ENCODE measurements at places on chromosomes 3 and 15.

- H3K27me3 ChIP-seq: no peaks in the 10 kb centered on the region
- no peak overlapping the region for H3K4me3 ChIP-seq
- no peak for DNase-seq
- no peaks in the 10 kb centered on the region for H3K36me3 ChIP-seq
- H3K27ac ChIP-seq: no peak overlapping the region
Observed at GRCh38 chr15:90231028-90232017, 2.4 kb downstream of the CIB1 start.

GRCh38 chr15:36256404-36256807 is 323.0 kb upstream of the CDIN1 start:
- no peaks in the 10 kb centered on the region for H3K36me3 ChIP-seq
- H3K4me1 ChIP-seq: no peaks in the 10 kb centered on the region
- no peak overlapping the region for H3K27ac ChIP-seq
- DNase-seq: no peak
- no peak overlapping the region for H3K4me3 ChIP-seq
- H3K27me3 ChIP-seq: no peaks in the 10 kb centered on the region

- no peaks in the 10 kb centered on the region for H3K27me3 ChIP-seq
- no peak overlapping the region for H3K4me3 ChIP-seq
- H3K4me1 ChIP-seq: no peaks in the 10 kb centered on the region
- H3K36me3 ChIP-seq: no peaks in the 10 kb centered on the region
- DNase-seq: no peak
- no peak overlapping the region for H3K27ac ChIP-seq
Observed at GRCh38 chr15:84741121-84741520, 7.3 kb upstream of the ZNF592 start.

DNA sequence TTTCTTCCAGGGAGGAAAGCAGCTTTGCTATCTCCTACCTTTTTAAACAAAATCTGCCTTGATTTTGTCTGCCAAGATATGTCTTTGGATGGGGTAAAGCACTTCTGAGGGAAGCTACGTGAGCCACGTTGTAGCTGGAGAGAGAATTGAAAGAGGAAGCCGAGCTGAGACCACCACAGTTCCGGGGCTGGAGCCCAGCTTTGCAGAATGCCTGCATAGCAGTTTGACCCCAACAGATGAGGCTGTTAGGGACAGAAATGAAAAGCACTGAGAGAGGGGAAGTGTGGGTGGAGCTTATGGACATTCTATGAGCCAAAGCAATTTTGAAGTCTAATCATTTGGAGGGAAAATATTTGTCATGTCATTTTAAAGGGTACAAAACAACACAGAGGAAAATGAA is 45.4 kb downstream of the LIPC start:
- H3K4me3 ChIP-seq: no peak overlapping the region
- H3K27ac ChIP-seq: no peak overlapping the region
- no peaks in the 10 kb centered on the region for H3K4me1 ChIP-seq
- no peak for DNase-seq

DNA sequence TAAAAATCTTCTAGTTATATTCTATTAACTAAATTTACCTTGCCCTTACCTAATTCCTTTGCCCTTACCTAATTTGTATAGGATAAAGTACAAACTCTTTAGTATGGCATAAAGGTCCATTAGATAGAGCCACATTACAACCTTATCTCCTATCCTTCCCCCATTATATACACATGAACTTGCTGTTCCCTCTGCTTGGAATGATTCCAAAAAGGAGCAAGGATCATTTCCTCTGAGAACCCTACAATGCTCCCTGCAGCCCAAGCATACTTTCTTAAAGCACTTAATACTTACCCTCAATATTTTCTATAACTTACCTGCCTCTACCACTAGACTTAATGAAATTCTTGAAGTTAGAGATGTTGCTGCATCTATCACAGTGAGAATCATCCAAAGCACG is 118.9 kb upstream of the CCDC54 start:
- no peaks in the 10 kb centered on the region for H3K36me3 ChIP-seq
- no peaks in the 10 kb centered on the region for H3K4me1 ChIP-seq
- H3K27me3 ChIP-seq: no peaks in the 10 kb centered on the region
- H3K27ac ChIP-seq: no peak overlapping the region
- H3K4me3 ChIP-seq: no peak overlapping the region

DNA sequence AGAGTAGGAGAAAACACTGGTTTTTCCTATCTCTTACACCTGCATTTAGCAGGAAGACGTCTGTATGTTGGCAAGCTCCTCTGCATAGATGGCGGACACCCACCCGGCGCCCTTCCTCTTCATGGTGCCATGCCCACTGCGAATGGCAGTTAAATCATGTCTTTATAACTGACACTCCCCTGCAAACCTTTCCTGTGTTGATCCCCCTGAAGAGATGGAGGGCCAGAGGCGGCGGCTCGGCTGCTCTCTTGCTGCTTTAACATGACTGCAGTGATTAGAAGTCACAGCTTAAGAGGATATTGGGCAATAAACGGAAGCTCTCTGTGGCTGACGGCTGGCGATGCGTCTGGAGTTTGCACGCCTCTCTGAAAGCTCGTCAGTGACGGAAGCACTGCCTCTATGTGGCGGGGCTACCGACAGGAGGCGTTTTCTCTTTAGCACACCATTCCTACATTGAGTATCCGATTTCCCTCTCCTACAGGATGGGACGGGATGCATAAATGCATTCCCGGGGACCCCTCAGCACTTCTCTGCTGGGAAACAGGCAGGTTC is 25.5 kb upstream of the SNRPA1 start:
- DNase-seq: no peak
- no peak overlapping the region for H3K27ac ChIP-seq
- H3K36me3 ChIP-seq: no peaks in the 10 kb centered on the region

GRCh38 chr15:77709135-77709886 is 76.6 kb upstream of the LINGO1 start:
- no peak overlapping the region for H3K27ac ChIP-seq
- no peak overlapping the region for H3K4me3 ChIP-seq
- H3K4me1 ChIP-seq: no peaks in the 10 kb centered on the region
- DNase-seq: no peak
- no peaks in the 10 kb centered on the region for H3K36me3 ChIP-seq

DNA sequence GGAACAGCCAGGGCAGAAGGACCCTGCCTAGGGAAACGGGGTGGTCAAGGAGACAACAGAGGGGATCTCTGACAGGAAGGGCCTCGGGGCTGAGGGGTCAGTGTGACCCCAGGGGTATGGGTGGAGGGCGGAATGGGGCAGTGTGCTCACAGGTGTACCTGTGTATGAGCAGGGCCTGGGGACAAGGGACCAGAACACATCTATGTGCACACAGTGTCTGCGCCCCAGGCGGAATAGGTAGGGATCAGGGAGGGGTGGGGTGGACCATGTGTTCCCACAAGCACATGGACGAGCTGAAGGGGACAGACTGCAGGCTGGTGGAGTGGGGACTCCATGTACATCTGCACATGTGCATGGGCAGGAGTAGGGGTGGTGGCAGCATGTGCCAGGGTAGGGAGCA is 5.0 kb upstream of the TLR9 start:
- no peaks in the 10 kb centered on the region for H3K27me3 ChIP-seq
- no peak overlapping the region for H3K27ac ChIP-seq
- no peaks in the 10 kb centered on the region for H3K4me1 ChIP-seq
- no peak for DNase-seq
- H3K4me3 ChIP-seq: no peak overlapping the region

DNA sequence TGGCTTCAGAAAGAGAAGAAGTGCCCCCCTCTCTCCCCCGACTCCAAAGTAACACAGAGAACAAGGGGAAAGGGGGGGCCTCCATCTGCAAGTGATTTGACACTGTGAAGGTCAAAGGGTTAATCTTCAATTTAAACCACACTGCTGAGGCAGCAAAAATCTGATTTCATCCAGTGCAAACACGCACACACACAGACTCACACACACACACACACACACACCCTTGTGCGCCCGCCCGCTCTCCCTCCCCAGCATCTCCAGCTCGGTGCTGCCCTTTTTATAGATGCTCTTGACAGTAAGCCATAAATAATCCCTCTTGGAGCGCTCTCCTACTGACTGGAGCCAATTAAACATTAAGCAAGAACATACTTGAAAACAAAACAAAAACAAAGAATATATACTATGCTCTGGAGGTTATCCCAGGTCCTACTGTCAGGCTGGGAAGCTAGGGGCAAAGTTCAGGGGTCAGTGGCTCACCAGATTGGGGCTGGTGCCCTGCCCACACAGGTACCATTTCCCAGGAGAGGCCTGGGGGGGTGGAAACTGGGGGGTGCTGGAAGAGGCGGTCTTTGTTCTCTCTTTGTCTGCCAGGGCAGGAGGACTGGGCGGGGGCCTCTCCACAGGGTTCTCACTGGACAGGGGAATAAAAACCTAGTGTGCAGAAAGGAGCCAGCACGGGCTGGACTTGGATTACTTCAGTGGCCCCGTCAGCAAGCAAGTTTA is 16.3 kb downstream of the BMF start:
- H3K27ac ChIP-seq: peak overlapping the region; percentile 95
- no peaks in the 10 kb centered on the region for H3K27me3 ChIP-seq
- no peak overlapping the region for H3K4me3 ChIP-seq
- H3K36me3 ChIP-seq: no peaks in the 10 kb centered on the region

- H3K27me3 ChIP-seq: no peaks in the 10 kb centered on the region
- H3K4me3 ChIP-seq: no peak overlapping the region
- no peak overlapping the region for H3K27ac ChIP-seq
- H3K36me3 ChIP-seq: no peaks in the 10 kb centered on the region
- no peaks in the 10 kb centered on the region for H3K4me1 ChIP-seq
Observed at GRCh38 chr15:34354286-34354685, 11.2 kb downstream of the NUTM1 start.

DNA sequence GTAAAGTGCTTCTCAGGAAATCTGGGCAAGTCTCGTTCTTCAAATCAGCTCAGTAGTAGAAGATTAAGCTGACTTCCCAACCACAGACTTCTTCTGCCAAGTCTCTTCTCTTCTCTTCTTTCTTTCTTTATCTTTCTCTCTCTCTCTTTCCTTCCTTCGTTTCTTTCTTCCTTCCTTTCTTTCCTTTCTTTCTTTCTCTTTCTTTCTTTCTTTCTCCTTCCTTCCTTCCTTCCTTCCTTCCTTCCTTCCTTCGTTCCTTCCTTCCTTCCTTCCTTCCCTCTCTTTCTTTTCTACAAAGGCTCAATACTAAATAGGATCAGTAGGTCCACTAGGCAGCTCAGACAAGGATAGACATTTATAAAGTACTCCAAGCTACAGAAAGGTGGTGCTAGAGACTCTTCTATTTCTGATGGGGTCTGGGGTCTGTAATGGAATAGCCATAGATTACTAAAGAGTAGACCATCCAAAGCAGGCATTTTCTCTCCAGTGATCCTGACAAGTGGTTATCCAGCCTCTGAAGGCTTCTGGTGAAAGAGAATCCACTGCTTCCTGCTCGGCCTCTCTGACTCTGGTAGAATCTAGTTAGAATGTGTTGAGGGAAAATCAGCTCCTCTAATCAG is 100.8 kb downstream of the TPRG1 start:
- H3K27ac ChIP-seq: no peak overlapping the region
- DNase-seq: no peak
- H3K27me3 ChIP-seq: no peaks in the 10 kb centered on the region

GRCh38 chr3:179961071-179961702 is 75.5 kb downstream of the PEX5L start:
- DNase-seq: no peak
- no peaks in the 10 kb centered on the region for H3K36me3 ChIP-seq
- H3K27ac ChIP-seq: no peak overlapping the region
- H3K27me3 ChIP-seq: no peaks in the 10 kb centered on the region
- H3K4me1 ChIP-seq: no peaks in the 10 kb centered on the region

DNA sequence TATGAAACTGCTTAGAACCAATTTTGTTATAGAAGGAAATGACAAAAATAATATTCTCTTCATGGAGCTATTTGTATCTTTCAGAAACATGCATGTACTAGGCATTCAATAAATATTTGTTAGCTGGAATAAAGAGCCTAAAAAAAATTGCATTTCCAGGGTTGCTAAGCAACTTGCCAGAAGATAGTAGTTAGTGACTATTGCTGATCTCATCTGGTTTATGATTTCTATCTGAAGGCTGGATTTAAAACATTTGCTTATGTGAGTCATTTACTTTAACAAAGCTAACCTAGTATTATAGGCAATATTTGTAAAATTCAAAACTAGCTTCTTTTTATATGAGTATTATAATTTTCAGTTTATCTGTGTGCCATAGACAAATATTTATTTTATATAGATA is 78.3 kb downstream of the NAALADL2 start:
- no peaks in the 10 kb centered on the region for H3K27me3 ChIP-seq
- H3K4me1 ChIP-seq: no peaks in the 10 kb centered on the region
- no peaks in the 10 kb centered on the region for H3K36me3 ChIP-seq
- DNase-seq: no peak

DNA sequence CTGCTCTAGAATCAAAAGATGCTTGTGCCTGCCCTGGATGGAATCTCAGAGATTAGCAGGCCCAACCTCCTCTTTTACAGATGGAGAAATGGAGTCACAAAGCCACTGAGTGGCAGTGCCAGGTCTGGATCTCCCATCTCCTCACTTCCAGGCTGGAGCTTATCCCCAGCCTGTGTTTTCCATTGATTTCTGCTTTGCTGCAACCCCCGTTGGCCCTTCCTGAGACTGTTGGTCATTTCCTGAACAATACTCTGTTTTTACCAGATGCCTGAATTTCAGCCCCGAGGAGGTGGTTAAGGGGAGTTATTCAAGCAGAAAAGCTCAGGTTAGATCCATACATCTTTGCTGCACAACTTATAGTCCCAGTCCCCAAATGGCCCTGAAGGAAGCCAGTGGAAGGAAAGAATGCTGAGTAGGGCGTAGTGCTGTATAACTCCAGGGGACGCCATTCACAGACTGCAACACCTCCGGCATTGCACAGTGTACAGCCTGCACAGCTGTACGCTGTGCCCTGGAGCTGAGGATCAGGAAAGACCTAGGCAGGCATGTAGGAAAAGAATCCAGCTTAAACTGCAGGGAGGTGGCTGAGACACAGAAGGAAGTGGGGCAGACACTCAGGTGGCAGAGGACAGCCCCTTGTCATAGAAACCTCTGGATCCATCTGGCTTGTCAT is 77.5 kb downstream of the RPLP1 start:
- no peaks in the 10 kb centered on the region for H3K27me3 ChIP-seq
- no peak overlapping the region for H3K4me3 ChIP-seq
- no peak overlapping the region for H3K27ac ChIP-seq
- no peaks in the 10 kb centered on the region for H3K4me1 ChIP-seq
- no peak for DNase-seq
- H3K36me3 ChIP-seq: no peaks in the 10 kb centered on the region

- H3K27me3 ChIP-seq: no peaks in the 10 kb centered on the region
- H3K36me3 ChIP-seq: no peaks in the 10 kb centered on the region
- no peak overlapping the region for H3K4me3 ChIP-seq
- H3K27ac ChIP-seq: no peak overlapping the region
- H3K4me1 ChIP-seq: no peaks in the 10 kb centered on the region
- no peak for DNase-seq
Observed at GRCh38 chr3:101861789-101862415, 12.6 kb downstream of the NFKBIZ start.

GRCh38 chr3:143726727-143727126 is 121.5 kb downstream of the SLC9A9 start:
- no peaks in the 10 kb centered on the region for H3K4me1 ChIP-seq
- no peak for DNase-seq

- H3K27me3 ChIP-seq: no peaks in the 10 kb centered on the region
- no peaks in the 10 kb centered on the region for H3K36me3 ChIP-seq
- no peak overlapping the region for H3K4me3 ChIP-seq
Observed at GRCh38 chr3:76372497-76372896, 587.1 kb upstream of the ZNF717 start.

GRCh38 chr3:192825216-192825615 is 92.4 kb downstream of the MB21D2 start:
- no peak overlapping the region for H3K4me3 ChIP-seq
- H3K36me3 ChIP-seq: no peaks in the 10 kb centered on the region
- no peaks in the 10 kb centered on the region for H3K27me3 ChIP-seq
- H3K4me1 ChIP-seq: peaks cover 7% of the 10 kb centered on the region

- H3K36me3 ChIP-seq: no peaks in the 10 kb centered on the region
- H3K27me3 ChIP-seq: no peaks in the 10 kb centered on the region
- no peaks in the 10 kb centered on the region for H3K4me1 ChIP-seq
- H3K4me3 ChIP-seq: no peak overlapping the region
- DNase-seq: no peak
Observed at GRCh38 chr3:14616606-14617507, 34.7 kb upstream of the CCDC174 start.

Measured in uterus (tissue), 4 donors.